H1 (cell line): ENCODE measurements at places on chromosomes 2 and 18. TPM values are rescaled to one million over a fixed set of nuclear protein-coding genes. Genes with fewer than 3 reads are reported as not detected.

The NYAP2 gene
- not detected in 2 replicates for total RNA-seq

The ATP8B1 gene
- total RNA-seq: 3.1 and 4.6 TPM in 2 replicates

DNA sequence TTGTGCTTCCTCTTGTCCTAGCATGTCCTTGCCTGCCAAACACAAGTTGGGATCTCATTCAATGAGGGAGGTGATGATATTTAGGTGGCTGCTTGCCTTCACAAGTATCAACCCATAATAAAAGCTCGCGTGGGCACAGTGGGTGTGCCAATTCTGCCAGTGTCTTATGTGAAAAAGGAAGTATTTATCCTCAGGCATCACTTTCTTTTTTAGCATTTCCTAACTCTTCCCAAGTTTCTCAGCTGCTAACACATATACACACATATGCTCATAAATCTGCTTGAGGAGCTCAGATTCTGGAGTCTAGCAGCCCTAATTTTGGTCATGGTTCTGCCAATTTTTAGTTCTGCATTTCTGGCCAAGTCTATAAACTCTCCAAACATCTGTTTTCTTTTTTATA is 319.5 kb upstream of the HNMT start:
- no peak for DNase-seq

DNA sequence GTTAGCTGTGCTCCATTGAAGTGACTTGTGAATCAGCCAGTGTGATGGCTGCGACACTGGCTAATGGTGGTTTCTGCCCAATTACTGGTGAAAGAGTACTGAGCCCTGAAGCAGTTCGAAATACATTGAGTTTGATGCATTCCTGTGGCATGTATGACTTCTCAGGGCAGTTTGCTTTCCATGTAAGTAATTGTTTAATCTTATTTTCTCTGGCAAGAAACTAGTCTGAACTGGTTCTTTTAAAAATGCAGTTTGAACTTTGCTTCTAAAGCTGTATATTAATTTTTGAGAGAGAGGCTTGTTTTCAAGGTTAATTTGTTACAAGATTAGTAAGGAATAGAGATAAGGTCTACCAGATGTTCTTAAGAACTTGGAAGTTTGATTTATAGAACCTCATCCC is 46.7 kb downstream of the GLS start:
- no peak for DNase-seq

- no peak for DNase-seq
These were observed 32.6 kb upstream of the KCMF1 start for GRCh38 chr2:84938194-84938879.

- DNase-seq: no peak
These were observed 219.5 kb downstream of the SOX11 start for GRCh38 chr2:5911718-5912117.

DNA sequence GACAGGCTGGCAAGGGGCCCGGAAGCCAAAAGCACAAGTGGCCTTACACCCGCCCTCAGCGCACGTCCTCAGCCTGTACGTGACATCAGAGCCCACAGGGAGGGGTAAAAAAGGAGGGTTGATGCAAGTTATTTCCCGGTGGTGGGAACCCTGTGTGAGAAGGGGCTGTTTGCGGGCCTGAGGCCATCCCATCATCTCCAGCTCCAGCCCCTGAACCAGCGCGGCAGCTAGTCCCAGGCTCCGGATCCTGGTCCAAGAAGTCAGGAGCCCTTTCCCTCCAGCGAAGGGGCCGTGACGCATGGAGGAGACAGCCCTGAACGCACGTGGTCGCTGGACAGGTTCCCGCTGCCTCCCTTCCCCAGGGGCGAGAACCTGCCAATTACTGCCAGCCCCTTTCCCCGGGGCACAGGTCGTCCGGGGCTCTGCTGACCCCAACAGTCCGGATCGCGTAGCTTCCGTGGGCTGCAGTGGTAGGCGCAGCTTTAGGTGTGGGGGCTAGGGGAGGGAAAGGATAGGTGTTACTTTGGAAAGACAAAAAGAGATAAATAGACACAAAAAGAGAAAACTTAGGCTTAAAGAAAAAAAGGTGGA is 1.3 kb upstream of the LRP2 start:
- no peak for DNase-seq
